ENCODE measurements at places on chromosomes 11 and 22.

DNA sequence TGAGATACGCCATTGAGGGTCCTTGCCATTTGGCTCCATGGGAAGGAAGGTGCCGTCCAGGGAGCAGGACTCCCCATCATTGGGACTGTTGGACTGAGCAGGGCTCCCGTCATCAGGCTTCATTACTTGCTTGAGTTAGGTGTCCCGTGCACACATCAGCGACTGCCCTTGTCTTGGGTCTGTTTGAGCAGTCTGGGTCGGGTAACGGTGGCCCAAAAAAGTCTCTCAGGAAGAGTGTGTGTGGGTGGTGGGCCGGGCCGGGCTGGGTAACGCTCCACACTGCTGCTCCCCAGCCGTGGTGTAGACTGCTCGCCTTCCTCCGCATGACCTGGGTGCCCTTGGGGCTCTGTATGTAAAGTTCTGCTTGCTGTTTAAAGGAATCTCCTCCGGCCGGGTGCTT, 293.5 kb downstream of the TBC1D22A start:
- no peak for DNase-seq

DNA sequence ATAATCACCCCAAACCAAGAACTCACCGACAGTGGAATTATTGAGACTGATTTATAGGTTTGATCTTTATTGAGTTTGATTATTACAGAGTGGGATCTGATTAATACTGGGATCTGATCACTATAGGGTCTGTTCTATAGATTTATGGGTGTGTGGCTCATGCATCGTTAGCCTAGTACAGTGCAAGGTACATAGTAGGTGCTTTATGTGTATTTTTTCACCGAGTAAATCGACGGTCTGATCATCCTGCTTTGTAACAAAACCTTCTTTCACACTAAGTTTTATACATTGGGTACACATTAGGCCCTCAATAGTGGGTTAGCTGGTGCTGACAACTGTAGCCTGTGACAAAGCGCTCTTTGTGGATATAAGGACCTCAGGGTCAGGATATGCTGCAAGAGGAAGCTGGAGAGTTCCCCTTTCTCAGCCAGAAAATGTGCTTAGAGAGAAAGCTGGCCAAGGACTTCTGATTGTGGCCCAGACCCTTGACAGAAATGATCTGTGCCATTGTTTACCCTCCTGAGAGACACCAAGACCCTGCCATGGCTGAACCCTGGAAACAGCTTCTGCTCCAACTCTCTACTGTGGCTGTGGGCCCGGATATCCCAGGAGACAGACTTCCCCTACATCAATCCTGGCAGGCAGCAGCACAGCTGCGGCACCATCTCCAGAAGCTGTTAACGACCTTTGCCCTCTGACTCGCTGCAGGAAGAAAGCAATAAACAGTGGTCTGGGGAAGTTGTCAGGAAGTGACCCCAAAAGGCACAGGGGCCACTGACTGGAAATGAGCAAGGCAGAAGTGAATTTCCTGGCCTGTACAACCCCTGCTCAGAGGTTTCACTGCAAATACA, 16.1 kb upstream of the TPP1 start:
- DNase-seq: no peak

DNA sequence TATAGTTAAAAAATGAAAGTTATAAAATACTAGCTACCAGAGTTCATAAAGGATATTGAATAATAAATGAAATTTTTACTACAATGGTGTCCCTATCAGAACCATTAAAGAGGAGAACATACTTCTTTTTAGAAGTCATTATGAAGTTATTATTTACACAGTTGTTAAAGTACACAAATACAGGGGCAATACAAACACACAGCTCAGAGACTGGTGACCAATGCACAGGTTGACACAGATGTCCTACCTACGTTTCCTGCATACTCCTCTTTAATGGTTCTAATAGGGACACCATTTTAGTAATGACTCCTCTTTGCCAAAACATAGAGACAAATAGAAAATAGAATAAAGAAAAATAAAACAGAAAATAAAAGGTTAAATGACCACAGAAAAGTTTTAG, 10.1 kb downstream of the NLRP10 start:
- no peak for DNase-seq

GRCh38 chr11:70297341-70297740, 26.9 kb downstream of the PPFIA1 start:
- DNase-seq: no peak

- DNase-seq: no peak
These were observed 1.4 kb upstream of the YAP1 start for GRCh38 chr11:102108734-102109440.

DNA sequence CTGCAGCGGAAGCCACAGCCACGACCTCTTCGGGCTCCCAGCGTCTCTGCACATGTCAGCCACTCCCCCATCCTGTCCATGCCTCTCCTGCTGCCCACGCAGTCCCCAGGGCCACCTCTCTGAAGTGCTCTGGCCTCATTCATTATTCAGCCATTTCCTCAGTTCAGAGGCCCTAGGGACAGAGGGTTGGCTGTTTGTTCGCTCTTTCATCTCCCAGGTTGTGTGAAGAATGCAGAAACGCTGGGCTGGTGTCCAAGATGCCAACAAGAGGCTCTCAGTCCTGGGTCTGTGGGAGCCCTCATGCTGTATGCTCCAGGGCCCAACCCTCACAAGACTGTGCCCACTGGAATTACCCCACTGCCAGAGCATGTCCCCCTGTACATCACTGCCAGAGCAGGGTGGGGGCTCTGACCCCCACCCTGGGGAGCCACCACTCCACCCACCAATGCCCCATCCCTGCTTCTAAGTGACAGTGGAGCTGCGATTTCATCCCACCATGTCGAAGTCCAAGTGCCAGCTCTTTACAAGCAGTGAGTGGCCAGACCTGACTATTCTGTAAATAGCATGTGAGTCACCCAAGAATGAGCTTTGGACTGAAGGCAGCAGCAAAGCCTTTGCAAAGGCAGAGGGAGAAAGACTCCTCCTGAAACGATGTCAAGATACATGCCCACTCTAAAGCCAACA, 209.6 kb downstream of the BUD13 start:
- DNase-seq: no peak

- DNase-seq: no peak
These were observed 25.4 kb downstream of the TAF1D start for GRCh38 chr11:93715797-93716396.

Data from stimulated activated CD8-positive, alpha-beta memory T cell treated with anti-CD3 and anti-CD28 coated beads, Interleukin-2, amount 100 ng/mL, for 1 hour (primary cell).